ENCODE measurements at places on chromosomes 2 and 18.
A peak's percentile ranks its signal among the peaks of the same experiment; 100 is the strongest.

- DNase-seq, result peak; percentile 17
Observed at GRCh38 chr2:23489471-23490322, 104.7 kb downstream of the KLHL29 start.

GRCh38 chr18:9047715-9048114, 54.8 kb upstream of the NDUFV2 start:
- no peak for DNase-seq

DNA sequence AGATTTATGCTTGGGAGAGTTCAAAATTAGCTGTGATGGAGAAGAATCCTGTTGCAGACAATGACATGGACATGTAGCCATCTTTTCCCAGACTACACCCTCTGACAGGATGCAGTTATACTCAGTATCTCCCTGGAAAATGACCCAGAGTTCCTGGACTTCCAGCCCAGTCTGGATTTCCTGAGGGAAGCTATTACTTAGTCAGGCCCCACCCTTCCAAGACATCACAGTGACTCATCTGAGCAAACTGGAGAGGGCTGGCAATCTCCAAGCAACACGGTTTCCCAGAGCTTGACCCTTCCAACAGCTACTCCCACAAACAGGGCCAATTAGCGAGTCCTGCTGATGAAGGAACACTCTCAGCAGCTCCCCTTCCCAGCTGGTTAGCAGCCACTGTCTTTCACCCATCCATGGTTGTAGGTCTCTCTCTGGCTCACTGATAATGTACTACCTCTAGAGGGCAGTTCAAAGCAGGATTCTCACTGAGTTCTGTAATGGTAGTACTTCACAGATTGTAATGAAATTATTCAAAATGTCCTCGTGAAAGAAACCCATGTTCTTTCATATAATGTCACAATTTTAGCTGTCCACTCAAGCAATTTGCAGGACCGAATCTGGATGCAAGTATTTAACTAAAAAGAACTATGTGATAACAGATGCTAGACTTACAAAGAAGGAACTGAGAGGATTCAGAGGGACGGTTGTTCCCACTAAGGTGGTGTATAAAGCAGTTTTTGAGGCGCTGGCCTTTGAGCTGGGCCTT, 110.2 kb downstream of the MDH1 start:
- DNase-seq, result peak; percentile 46

DNA sequence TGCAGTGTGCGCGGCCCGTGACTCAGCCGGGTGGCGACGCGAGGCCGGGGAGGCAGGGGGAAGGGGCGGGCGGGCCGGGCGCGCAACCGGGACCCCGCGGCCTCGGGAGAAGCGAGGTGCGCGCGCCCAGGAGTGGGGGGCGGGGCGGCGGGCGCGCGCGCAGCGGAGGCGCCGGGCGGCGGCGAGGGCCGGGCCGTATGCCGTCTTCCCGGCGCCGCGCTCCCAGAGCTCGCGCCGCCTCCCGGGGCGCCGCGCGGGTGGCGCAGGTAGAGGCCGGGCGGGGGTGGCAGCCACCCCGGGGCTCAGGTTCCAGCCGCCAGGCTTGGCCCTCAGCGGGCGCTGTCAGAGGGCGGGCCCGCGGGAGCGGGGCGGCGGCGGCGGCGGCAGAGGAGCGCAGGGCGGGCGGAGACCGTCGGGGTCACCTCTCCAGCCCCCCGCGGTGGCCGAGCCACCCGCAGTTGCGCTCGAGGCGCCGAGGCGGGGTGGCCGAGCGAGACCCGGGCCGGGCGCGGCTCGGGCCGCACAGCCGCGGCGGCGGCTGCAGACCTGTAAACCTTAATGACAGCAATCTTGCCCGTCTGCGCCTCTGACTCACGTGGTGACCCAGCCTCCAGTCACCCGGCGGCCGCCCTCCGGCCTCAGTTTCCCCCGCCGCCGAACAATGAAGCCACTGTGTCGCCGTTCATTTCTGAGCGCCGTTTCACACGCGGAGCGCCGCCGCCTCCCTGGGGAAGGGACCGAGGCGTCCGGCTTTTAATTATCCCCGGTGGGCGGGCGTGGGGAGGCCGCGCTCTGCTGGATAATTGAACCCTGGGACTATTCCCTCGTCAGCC, 25.3 kb upstream of the SMAD7 start:
- DNase-seq, result no peak

- DNase-seq, result no peak
Observed at GRCh38 chr18:45437366-45437765, 177.9 kb upstream of the SLC14A2 start.

GRCh38 chr2:118696786-118697465, 150.5 kb downstream of the EN1 start:
- no peak for DNase-seq

DNA sequence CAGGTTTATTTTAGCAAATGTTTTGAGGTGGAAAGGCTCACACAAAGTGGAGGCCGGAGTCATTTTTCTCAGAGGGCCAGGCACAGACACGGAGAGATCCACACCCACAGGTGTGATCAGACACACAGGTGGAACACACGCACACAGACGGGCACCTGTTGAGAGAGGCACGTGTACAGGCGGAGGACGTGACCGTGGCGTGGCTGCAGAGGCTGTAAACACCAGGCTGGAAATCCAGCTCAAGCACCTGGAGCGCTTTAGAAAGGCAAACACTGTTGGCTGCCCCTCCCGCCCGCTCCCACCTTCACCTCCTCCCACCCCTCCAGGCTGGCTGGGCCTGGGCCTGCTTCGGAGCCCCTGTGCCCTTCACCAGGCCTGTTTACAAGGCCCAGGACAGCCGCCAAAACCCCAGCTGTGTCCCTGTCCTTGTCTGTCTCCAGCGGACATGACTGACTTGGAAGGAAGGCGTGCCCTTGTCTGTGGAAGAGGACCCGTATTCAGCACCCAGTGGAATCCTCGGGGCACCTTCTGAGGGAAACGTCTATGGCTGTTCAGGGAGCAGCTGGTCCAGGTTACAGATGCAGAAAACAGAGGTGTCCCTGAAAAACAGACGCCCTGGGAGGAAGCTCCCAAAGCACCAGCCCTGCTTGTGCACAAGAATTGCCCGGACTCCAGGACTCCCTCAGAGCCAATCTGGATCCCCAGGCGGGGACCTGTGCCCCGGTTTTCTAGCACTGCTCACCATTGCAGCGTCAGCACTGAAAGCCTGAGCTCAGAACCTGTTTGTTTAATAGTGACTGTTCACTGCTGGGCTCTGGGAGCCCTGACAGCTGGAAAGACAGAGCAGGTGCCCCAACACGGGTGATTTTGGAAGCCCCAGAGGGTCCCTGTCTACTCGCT, 134.3 kb upstream of the HAAO start:
- no peak for DNase-seq

- no peak for DNase-seq
Observed at GRCh38 chr2:25042321-25043240, 705 bp downstream of the EFR3B start.

DNA sequence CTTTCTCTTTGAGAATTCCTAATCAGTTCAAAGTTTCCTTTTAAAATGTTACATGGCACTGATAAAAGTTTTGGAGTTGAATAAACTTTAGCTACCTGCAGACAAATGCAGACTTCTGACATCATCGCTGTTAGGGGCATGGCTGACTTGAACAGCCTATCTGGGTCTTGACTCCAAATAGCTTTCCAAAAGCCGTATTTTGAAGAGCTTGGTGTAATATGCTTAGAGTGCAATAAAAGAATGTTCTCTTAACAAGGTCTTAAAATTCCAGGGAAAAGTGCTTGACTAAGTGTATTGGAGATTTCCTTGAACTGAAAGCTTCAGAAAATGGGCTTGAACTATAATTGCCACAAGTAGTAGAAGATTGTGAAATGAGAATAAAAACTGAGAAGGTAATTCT, 342.9 kb upstream of the DCC start:
- no peak for DNase-seq

- DNase-seq, result peak; percentile 88
Observed at GRCh38 chr2:101619191-101619591, 78.3 kb upstream of the MAP4K4 start.

GRCh38 chr2:232505856-232506255, 14.3 kb upstream of the PRSS56 start:
- DNase-seq, result no peak

DNA sequence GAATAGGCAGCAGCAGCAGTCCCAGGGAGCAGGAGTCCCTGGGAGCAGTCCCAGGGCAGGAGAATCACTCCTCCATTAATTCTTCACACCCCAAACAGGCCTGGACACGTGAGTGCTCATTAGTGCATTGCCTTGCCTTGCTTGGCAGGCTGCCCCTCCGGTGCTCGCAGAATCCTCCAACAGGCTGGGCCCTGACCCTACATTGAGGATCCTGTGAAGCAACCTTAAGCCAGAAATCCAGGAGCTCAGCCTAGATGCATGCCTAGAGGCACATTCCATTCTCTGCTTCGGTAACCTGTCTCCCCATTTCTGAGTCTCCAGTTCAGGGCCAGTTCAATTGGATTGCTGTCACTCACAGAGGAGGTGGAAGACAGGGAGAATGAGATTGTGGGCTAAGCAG, 97.4 kb upstream of the LRATD1 start:
- DNase-seq, result no peak

DNA sequence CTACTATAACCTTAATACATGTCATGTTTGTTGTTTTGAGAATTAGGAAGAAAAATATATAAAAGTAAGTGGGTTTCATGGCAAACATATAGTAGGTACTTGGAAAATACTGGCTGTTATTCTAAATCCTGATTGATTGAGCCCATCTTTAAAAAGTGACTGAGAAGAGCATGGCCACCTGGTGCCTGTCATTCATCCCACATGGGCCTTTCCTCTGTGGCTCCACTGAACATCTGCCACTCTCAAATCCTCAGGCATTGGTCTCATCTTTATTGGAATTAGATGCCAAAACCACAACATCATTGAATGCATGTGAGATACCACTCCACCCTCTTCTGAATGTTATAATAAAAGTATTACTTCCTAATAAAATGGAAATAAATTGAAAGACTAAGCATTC, 101.6 kb upstream of the TTN start:
- no peak for DNase-seq

- DNase-seq, result peak; percentile 97
Observed at GRCh38 chr18:21740538-21741311, at the start of gene MIB1. TSS of gene MIB1 (plus strand) at chr18:21740792. CDS start at chr18:21741584, 792 bp downstream.

DNA sequence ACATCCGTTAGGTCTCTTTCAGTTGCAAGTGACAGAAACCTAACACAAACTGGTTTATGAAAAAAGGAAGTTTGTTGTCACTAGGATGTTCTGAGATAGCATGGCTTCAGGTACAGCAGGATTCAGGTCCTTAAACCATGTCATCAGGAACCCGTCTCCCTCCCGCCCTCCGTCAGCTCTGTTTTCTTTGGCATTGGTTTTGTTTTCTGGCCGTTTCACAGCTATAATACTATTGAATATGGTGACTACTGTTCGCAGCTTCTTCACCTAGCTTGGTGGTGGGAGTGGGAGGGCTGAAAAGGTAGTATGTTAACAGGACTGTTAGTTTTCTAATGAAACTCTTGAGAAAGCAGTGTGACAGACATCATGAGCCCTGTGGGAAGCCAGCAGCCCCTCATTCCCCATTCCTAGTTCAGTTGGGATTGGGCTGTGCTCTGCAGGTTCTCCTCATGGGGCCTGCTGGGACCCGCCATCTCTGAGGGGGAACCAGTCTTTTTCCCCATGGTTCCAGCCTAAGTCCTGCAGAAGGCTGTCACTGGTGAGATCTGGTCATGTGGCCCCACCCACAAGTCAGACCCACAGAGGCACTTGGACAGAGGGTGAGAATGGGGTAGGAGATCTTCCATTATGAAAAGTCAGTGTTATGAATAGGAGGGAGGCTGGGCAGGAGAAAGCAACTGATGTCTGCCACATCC, 12.1 kb downstream of the PTMA start:
- no peak for DNase-seq
